Vagina (tissue), 2 donors: ENCODE measurements at places on chromosomes 2 and 18.

- no peak for DNase-seq
These were observed 105.4 kb downstream of the POLR1A start for GRCh38 chr2:86000131-86000937.

DNA sequence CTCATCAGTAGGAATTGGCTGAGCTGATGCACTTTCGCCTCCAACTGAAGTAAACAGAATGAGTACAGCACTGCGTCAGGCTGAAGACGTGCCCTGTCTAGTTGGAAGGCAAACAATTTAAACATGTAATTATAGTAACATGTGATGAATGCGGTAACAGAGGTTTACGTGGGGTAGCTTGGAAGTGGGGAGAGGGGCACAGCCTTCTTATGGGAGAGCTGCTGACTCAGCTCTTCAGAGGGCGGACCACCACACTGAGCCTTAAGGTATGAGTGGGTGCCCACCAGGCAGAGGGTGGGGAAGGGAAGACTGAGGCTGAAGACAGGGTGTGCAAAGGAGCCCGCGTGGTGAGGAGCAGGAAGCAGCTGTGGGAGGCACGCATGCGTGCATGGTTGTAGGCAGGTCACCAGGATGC lies 6.2 kb upstream of the EHD3 start:
- peak; percentile 56 for DNase-seq

DNA sequence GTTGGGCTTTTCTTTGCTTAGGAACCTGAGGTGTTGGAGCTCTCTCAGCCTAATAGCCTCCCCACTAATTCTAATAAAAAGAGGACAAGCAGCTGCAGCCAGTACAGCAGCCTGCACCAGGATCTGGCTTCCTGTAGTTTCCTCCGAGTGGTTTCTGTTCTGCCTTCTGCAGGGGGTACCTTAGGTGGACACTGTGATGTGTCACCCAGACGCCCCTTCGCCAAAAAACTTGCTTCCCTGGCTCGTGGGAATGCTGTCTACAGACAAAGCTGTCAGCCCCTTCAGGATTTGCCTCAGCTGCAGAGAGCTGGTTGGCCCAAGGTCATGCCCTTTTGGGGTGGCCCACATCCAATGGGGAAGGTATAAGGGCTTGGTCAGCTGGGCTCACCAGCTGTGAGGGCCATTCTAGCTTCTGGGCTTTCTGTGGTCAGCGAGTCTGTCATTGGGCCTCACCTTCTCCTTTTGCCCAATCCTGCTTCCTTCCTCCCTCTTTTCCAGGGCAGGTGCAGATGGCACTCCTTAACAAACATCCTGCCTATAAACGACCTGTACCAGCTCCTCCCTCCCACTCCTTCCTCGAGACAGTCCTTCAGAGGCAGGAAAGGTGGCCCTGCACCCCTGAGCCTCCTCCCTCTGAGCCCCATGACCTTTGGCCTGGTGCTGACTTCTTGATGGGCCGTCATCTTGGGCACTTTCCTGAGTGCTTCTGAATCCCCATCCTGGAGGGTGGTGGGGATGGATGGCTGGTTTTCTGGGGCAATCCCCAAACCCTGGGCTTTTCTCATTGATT lies 44.0 kb upstream of the ROCK2 start:
- DNase-seq: no peak

DNA sequence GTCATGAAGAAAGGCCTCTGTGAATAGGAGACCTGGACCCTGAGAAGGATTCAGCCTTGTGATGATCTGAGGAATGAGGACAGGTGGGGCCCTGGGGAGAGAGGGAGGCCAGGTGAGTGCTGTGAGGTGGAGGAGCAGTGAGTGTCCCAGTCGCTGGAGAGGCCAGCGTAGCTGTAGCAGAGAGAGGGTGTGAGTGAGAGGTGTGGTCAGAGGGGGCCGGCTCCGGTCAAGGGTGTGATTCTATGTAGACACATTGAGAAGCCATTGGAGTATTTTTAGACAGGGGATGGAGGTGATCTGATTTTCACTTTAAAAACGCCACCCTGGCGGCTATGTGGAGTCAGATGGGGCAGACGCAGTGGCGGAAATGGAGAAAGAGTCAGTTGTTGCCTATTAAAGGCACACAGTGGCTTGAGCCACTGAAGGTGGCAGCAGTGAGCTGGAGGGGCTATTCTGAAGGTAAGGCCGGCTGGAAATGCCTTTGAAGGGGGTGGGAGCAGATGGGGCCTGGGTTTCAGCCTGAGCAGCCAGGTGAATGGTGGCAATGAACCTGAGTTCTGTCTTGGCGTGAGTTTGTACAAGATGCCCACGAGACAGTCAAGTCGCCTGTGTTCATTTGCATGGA lies 55.6 kb downstream of the GREB1 start:
- DNase-seq: no peak

GRCh38 chr2:42906557-42907411 lies 114.4 kb upstream of the HAAO start:
- DNase-seq: no peak
